Activated naive CD8-positive, alpha-beta T cell treated with anti-CD3 and anti-CD28 coated beads for 36 hours (primary cell): ENCODE measurements at places on chromosomes 2 and 18. TPM values are rescaled to one million over a fixed set of nuclear protein-coding genes. Genes with fewer than 3 reads are reported as not detected.

Gene GRB14
- total RNA-seq: not detected

- H3K36me3 ChIP-seq: peaks cover 3% of the 10 kb centered on the region
- peak overlapping the region; percentile 2 for H3K27ac ChIP-seq
- H3K27me3 ChIP-seq: peaks cover 8% of the 10 kb centered on the region
- peaks cover 10% of the 10 kb centered on the region for H3K4me1 ChIP-seq
- peak overlapping the region; percentile 71 for H3K4me3 ChIP-seq
- peak; percentile 72 for DNase-seq
These were observed 244.6 kb downstream of the BCL2 start for GRCh38 chr18:63074981-63075404.

- no peak overlapping the region for H3K27ac ChIP-seq
- no peak for DNase-seq
- no peaks in the 10 kb centered on the region for H3K36me3 ChIP-seq
These were observed 676.2 kb downstream of the ZEB2 start for GRCh38 chr2:143843686-143844085.

- peaks cover 3% of the 10 kb centered on the region for H3K4me1 ChIP-seq
- H3K27me3 ChIP-seq: no peaks in the 10 kb centered on the region
- DNase-seq: no peak
- H3K4me3 ChIP-seq: no peak overlapping the region
These were observed 7.7 kb upstream of the YWHAQ start for GRCh38 chr2:9638532-9638931.

DNA sequence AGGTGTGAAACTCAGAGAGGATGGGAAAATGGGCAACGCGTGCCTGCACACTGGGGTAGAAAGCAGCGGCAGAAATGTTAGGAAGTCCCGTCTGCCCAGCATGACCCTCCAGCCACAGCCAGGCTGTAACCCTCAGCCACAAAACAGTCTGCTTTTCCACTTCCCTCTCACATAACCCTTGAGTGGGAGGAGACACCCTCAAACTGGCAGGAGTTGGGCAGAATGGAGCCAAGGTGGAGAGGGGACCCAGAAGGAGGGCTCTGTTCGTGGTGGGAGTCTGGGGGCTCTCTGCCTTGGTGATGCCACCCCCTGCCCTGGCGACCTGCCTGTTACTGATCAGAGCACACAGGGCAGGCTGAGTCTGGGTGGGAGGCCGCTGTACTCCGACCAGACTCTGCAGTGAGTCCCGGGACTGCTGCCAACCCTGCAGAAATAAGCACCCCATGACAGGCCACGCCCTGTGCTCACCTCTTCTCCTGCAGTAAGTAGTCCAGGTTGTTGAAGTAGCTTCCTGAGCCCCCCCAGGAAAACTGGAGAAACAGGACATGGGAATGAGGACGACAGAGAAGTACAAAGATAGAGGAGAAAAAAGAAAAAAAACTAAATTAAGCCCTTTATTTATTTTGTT, 16.0 kb downstream of the FAM178B start:
- H3K36me3 ChIP-seq: no peaks in the 10 kb centered on the region
- H3K27me3 ChIP-seq: peaks cover 13% of the 10 kb centered on the region
- no peak overlapping the region for H3K4me3 ChIP-seq

DNA sequence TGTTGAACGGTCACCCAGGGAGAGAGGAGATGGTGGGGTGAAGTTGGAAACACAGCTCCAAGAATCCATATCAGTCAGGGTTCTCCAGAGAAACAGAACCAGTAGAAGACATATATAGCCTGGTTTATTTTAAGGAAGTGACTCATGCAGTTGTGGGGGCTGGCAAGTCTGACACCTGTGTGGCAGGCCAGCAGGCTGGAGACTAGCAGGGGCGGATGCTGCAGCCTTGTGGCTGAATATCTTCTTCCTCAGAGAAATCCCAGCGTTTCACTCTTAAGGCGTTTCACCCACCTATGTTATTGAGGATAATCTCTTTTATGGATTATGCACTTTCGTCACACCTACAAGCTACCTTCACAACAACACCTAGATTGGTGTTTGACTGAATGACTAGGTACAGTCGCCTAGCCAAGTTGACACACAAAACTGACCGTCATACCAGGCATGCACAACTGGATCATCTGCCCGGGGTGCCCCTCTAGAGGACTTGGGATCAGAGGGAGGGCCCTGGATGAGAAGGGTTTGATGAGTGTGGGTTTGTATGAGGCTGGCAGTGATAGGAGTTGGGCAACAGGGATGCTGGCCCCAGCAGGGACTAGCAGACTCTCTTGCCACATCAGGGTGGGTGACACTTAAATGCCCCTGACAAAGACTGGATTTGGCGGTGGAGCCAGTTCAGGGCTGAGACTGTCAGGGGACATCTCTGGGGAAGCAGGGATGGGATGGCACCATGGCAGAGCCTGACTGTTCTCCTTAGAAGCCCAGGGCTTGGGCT, 23.4 kb downstream of the MROH2A start:
- H3K4me3 ChIP-seq: no peak overlapping the region
- no peaks in the 10 kb centered on the region for H3K4me1 ChIP-seq
- peak; percentile 18 for DNase-seq
- no peaks in the 10 kb centered on the region for H3K36me3 ChIP-seq
- H3K27me3 ChIP-seq: peaks cover 11% of the 10 kb centered on the region

- peak overlapping the region; percentile 28 for H3K27ac ChIP-seq
- H3K27me3 ChIP-seq: no peaks in the 10 kb centered on the region
- peaks cover 66% of the 10 kb centered on the region for H3K36me3 ChIP-seq
- peaks cover 77% of the 10 kb centered on the region for H3K4me1 ChIP-seq
- no peak for DNase-seq
- H3K4me3 ChIP-seq: no peak overlapping the region
These were observed 12.7 kb downstream of the DGUOK start for GRCh38 chr2:73939419-73939818.

- no peaks in the 10 kb centered on the region for H3K4me1 ChIP-seq
- H3K27me3 ChIP-seq: peaks cover 35% of the 10 kb centered on the region
- DNase-seq: no peak
- H3K36me3 ChIP-seq: no peaks in the 10 kb centered on the region
- H3K4me3 ChIP-seq: no peak overlapping the region
- no peak overlapping the region for H3K27ac ChIP-seq
These were observed 7.8 kb downstream of the CCDC85A start for GRCh38 chr2:56191617-56192016.

DNA sequence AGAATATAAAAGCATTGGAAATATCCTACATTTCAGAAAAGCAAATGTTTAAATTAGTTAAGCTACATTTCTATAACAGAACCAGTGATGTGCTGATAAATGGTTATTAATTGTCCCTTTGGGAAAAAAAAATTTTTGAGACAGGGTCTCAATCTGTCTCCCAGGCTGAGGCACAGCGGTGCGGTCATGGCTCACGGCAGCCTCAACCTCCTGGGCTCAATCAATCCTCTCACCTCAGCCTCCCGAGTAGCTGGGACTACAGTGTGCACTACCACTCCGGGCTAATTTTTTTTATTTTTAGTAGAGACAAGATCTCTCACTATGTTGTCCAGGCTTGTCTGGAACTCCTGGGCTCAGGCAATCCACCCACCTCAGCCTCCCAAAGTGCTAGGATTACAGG, 194.8 kb upstream of the SALL3 start:
- H3K4me1 ChIP-seq: no peaks in the 10 kb centered on the region
- H3K27ac ChIP-seq: no peak overlapping the region
- no peak for DNase-seq
- no peaks in the 10 kb centered on the region for H3K27me3 ChIP-seq
- H3K4me3 ChIP-seq: no peak overlapping the region

Gene POMC
- 6.3 TPM for total RNA-seq
